Kidney epithelial cell (primary cell): ENCODE measurements at places on chromosomes 5 and 9.
A peak's percentile ranks its signal among the peaks of the same experiment; 100 is the strongest.

GRCh38 chr9:121274851-121275250 lies 6.9 kb downstream of the GSN start:
- no peak for DNase-seq

- DNase-seq, result no peak
Observed at GRCh38 chr9:131946180-131946579, 133.5 kb downstream of the MED27 start.

DNA sequence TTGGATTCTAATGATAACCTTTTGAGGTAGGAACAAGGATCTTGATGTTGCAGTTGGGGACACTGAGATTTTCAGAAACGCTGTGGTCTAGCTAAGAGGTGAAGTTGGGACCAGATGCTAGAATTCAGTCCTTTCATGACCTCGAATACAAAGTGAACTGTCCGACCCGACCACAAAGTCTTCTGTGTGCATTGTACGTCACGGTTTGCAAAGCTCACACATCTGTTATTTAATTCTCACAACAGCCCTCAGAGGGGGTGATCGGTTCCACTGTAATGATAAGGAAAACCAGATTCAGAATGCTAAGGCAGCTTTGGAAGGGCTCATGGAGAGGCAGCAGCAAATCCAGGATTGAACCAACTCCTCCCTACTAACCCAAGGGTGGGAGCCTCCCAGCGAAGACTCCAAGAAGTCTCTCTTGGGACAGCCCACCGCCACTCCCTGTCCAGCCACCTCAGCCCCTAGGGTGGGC lies 16.6 kb upstream of the KIF12 start:
- DNase-seq, result no peak

GRCh38 chr5:56829137-56829908 lies 14.0 kb downstream of the MAP3K1 start:
- DNase-seq, result peak; percentile 56

GRCh38 chr9:89961616-89962341 lies 357.0 kb downstream of the GADD45G start:
- DNase-seq, result no peak

- no peak for DNase-seq
Observed at GRCh38 chr5:96609369-96609768, 52.8 kb upstream of the CAST start.

DNA sequence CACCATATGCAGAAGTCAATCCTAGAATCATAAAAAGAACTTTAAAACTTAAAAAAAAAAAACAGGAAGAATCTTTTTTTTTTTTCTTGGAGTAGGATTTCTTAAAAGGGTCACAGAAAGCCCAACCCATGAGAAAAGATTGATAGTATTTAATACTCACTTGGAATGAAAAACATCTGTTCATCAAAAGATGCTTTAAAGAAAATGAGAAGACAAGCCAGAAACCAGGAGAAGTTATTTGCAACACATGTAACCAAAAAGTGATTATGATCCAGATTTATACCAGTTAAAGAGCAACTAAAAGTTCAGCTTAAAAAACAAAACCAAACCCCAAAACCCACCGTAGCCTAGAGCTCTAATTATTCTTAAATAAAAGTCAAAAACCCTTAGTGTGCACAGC lies 69.3 kb downstream of the TLE4 start:
- DNase-seq, result no peak

- no peak for DNase-seq
Observed at GRCh38 chr9:127076860-127077643, 45.4 kb downstream of the ANGPTL2 start.

GRCh38 chr5:84378961-84379360 lies 5.7 kb downstream of the EDIL3 start:
- DNase-seq, result no peak

GRCh38 chr5:84115727-84116126 lies 269.0 kb downstream of the EDIL3 start:
- DNase-seq, result no peak

DNA sequence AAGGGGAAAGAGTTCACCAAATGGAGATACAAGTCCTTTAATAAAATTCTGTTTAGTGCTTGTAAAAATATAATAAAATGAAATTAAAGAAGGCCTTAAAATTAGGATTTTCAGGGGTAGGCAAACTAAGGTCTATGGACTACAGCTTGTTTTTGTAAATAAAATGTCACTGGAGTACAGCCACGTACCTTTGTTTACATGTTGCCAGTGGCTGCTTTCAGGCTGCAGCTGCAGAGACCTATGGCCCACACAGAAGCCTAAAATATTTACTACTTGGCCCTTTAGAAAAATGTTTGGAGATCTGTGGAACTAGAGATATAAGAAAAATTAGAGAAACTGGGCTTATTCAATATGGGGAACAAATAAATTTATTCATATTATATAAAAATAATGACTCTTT lies 122.8 kb downstream of the RPS23 start:
- DNase-seq, result no peak

DNA sequence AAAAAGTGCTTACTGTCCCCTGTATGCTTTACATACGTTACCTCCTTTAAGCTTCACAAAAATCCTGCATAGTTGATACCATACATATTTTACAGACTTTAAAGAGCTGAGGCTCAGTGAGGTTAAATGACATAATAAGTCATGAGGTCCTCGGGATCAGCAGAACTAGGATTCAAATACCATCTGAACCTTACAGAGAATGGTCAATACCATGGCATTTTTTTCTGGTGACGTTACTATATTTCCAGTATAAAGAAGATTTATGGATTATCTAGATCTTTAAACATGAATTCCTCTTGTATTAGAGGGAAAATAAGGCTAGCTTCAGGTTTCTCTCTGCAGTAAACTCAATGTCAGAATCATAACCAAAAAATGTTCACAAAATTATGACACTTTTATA lies 153.7 kb upstream of the GPR151 start:
- no peak for DNase-seq

GRCh38 chr5:81849770-81850367 lies 99.0 kb upstream of the SSBP2 start:
- DNase-seq, result no peak

- no peak for DNase-seq
Observed at GRCh38 chr5:175012267-175012666, 287.9 kb downstream of the MSX2 start.

DNA sequence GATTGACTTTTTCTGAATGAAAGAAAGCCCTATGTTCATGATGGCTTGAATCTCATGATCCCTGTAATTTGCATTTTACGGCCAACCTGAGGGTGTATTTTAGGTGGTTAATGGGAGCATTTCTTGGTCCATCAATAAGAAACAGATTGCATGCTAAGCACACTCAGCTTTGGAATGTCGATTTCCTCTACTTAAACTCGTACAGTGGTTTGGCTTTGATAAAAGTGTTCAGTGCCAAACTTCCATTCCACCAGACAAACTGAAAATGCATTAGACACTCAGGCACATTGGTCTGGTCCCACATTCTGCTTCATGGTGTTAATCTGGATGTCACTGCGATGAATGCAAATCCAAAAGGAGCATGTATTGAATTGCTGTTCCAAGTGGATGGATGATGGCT lies 77.0 kb downstream of the VCAN start:
- no peak for DNase-seq

- no peak for DNase-seq
Observed at GRCh38 chr9:37293664-37294524, 128.6 kb upstream of the GRHPR start.

- no peak for DNase-seq
Observed at GRCh38 chr9:135939351-135940265, 21.6 kb downstream of the UBAC1 start.

- DNase-seq, result no peak
Observed at GRCh38 chr5:43007246-43007910, 32.7 kb downstream of the ANXA2R start.

DNA sequence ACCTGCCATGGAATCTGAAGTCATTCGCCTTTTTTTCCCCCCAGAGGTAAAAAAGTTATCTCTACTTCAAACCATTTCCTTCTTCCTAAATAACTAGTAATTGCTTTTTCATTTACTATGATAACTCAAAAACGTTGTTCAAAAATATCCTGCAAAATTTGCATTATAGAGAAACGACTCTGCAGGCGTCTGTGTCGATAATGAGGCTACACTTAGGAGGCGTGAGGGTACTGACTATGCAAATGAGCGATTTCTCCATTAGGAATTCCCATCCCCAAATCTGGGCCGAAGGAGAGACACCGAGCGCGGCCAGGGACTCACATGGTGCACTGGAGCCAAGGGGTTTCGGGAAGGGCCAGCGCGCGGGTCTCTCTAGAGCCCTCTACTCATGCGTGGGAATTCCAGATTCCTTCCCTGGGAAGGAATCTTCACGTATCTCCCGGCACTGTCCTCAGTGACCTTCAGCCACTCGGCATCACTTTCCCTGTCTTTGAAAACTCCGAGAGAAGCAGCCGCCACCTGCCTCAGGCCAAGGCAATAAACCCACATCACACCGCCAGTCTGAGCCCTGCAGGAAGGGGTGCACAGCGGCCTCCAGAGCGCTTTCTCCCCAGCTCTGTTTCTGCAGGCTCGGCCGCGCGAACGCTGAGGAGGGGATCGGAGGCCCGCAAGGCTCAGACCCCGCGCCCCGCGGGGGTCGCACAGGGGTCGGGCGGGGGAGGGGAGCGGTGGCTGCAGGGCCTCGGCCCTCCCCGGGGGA lies 718 bp upstream of the DENND4C start:
- no peak for DNase-seq

DNA sequence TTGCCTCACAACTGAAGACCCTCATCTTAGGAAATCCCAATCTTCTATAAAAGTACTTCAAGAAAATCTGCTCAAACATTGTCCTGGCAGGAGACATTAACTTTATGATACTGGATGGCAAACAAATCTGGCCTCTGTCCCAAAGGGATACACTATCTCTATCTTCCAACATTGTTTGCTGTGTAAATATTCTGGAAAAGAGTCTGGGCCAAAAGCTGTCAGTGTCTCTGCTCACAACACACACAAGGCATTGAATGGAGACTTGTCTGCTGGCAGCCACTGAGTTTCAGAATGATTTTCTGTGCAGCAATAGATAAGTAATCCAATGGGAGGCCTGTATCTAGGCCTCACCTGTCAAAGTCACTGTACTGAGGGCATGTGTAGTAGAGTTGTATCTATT lies 471.1 kb downstream of the DMAC1 start:
- no peak for DNase-seq

DNA sequence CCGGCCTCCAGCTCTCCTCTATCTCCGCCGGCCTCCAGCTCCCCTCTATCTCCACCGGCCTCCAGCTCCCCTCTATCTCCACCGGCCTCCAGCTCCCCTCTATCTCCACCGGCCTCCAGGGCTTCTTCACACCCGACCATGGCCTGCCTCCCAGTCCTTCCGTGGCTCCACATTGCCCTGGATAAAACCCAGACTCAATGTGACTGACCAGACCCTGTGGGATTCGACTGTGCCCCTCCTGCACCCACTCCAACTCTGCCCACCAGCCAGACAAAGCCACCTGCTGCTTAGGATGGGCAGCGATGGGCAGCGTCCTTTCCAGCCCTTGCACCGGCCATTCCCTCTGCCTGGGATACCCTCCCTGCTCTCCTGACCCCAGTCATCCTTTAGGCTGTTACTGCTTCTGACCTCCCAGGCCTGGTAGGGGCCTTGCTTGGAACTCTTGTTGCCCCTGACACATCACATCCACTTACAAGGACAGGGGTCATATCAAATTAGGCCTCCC lies 30.5 kb upstream of the RXRA start:
- no peak for DNase-seq

DNA sequence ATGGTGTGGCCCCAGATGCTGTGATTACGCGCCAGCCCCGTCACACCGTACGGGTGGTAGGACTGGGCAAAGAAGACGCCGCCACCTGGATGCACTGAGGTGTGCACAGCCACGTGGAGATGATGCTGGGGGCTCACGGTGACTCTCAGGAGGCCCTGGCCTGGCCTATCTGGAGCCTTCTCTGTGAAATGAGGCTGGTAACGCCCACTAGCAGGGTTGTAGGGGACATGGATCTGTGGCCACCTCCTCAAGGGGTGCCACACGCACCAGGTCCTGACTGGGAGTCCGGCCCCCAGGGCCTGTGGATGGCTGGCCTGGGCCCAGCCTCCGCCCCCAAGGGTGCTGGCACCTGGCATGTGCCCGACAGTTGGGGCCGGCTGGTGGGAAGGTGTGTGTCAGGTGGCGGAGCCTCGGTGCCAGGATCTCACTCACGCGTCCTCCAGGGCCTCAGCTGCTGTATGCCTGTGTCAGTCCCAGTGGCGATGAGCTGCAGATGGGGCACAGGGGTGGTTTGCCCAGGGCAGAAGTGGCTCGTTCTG lies 32.4 kb downstream of the NEK6 start:
- no peak for DNase-seq

GRCh38 chr5:173240091-173241050 lies 5.4 kb upstream of the NKX2-5 start:
- DNase-seq, result no peak

DNA sequence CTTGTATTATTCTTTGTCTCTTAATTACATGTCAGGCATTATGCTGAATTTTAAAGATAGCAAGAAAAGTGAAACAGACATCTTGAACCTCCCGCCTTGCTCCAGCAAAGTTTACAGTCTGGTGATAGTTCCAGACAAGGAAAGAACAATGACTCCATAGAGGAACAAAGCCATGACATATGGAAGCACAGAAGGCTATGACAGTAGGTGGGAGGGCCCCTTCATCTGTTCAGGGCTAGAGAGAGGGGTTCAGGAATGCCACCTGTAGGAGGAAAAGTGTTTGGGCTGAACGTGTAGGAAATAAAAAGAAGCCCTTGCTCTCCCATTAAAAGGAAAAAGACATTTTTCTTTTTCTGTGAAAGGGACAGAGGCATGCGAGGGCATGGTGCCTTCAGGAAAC lies 315.6 kb downstream of the TRIM32 start:
- DNase-seq, result no peak

DNA sequence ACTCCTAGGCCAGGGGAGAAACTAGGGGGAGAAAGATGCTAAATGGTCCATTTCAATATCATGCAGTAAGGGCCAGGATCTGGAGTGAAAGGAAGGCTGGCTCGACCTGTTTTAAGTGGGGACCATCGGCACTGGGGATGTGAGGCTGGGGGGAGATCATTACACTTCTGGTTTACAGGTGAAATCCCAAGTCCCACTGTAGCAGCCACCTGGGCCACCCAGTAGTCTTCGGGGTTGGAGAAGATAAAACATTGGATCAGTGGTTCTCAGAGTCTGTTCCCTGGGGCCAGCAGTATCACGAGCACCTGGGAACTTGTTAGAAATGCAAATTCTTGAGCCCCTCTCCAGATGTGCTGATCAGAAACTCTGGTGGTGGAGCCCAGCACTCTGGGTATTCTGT lies 111.3 kb upstream of the ALDH1B1 start:
- no peak for DNase-seq

DNA sequence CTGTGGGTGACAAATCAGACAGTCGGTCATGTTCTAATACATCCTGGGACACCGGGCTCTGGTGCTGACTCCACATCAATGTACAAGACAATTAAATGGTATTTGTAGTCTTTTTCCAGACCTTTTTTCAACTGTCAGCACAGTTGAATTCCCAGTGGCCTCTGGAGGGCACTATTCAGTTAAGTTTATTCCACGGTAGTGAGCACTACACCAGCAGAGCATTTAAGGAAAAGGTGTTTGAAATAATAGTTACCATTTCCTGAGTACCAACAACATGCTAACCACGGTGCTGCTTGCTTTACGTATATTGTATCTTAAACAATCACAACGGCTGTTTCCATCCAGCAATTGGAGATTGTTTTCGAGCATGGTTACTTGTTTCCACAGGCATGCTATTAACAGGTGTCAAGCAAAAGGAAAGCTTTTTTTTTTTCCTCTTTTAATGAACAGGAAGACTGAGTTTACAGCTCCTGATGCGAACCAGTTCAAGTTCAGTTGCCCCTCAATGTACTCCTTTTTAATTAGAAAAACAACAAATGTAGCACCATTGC lies 186.7 kb downstream of the PDZD2 start:
- DNase-seq, result peak; percentile 45
